ENCODE measurements at places on chromosomes 2 and 18. TPM values are rescaled to one million over a fixed set of nuclear protein-coding genes. Genes with fewer than 3 reads are reported as not detected.

Gene PMAIP1
- total RNA-seq, result 14.0 TPM

Gene NEURL3
- total RNA-seq, result not detected

Gene SERPINB8
- 18.3 TPM for total RNA-seq

Gene CCDC142
- 8.4 TPM for total RNA-seq

Gene HRH4
- total RNA-seq, result not detected

GRCh38 chr18:74518456-74519295, 15.6 kb upstream of the CNDP1 start:
- H3K4me1 ChIP-seq, result no peaks in the 10 kb centered on the region
- no peak overlapping the region for H3K27ac ChIP-seq
- no peak for DNase-seq
- H3K36me3 ChIP-seq, result peaks cover 49% of the 10 kb centered on the region
- no peaks in the 10 kb centered on the region for H3K27me3 ChIP-seq

- peaks cover 2% of the 10 kb centered on the region for H3K27me3 ChIP-seq
- no peak for DNase-seq
- no peak overlapping the region for H3K4me3 ChIP-seq
- no peaks in the 10 kb centered on the region for H3K36me3 ChIP-seq
- 0 out of 2 replicates have a peak, but pooled peaks cover 2% of the 10 kb centered on the region for H3K4me1 ChIP-seq
- H3K27ac ChIP-seq, result no peak overlapping the region
Measured at GRCh38 chr2:189583227-189584198, 2.9 kb upstream of the SLC40A1 start.

DNA sequence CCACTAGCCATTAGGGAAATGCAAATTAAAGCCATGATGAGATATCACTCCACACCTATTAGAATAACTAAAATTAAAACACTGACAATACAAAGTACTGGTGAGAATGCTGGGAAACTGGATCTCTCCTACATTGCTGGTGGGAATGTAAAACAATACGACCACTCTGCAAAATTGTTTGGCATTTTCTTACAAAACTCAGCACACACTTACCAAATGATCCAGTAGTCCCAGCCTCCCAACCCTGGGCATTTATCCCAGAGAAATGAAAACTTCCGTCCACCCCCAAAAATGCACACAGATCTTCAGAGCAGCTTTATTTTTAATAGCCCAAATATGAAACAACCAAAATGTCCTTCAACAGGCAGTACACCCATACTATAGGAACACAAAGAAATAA, 8.9 kb upstream of the TMSB10 start:
- no peak for DNase-seq
- no peak overlapping the region for H3K27ac ChIP-seq
- H3K27me3 ChIP-seq, result no peaks in the 10 kb centered on the region

DNA sequence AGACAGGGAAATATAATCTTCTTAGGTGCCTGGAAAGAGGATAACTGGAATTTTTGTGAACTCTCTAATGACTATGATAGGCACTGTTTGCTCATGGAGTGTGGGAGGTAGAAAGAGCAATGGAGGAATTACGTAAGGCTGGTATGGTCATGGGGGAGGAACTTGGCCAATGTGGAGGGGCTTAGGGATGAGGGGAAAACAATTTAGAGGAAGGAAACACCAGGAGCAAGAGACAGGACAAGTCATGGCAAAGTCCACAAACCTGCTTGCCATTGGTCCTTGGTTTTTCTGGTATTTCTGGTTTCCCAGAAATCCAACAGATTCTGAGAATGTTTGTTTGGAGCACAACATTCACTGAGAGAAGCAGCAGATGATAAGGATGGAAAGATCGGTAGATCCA, 274.2 kb downstream of the DYSF start:
- no peak overlapping the region for H3K27ac ChIP-seq
- no peak for DNase-seq
- peaks cover 37% of the 10 kb centered on the region for H3K27me3 ChIP-seq
- H3K36me3 ChIP-seq, result no peaks in the 10 kb centered on the region
- H3K4me3 ChIP-seq, result no peak overlapping the region
- H3K4me1 ChIP-seq, result no peaks in the 10 kb centered on the region

DNA sequence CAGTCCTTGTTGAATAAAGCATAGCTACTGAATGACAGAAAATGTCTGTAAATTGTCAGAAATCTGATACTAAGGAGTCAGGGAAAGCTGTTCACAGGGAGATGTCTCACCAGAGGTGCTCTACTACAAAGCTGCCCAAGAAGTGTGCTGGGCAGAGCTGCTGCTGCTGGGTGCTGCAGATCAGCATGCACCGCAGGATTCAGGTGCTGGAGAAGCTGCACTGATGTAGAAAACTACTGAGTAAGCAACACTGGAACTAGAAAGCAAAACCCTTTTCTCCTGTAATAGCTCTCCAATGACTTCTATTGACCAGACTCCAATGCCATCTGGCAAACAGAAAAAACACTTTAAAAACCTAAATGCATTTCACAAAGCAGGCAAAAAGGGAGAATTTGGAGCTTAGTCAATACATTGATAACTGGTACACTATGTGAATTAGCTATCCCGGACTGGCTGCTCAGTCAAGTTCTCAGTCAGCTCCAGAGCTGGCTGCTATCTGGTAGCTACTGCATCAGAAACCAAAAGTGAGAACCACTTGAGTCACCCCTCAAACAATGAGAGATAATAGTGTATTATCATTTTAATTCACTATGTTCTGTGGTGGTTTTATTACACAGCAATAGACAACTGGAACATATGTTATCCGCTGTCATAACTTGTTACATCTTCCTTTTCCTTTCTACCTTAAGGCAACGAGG, 493.1 kb downstream of the CPS1 start:
- no peaks in the 10 kb centered on the region for H3K4me1 ChIP-seq
- no peak overlapping the region for H3K27ac ChIP-seq
- H3K4me3 ChIP-seq, result no peak overlapping the region
- H3K27me3 ChIP-seq, result no peaks in the 10 kb centered on the region
- DNase-seq, result no peak

DNA sequence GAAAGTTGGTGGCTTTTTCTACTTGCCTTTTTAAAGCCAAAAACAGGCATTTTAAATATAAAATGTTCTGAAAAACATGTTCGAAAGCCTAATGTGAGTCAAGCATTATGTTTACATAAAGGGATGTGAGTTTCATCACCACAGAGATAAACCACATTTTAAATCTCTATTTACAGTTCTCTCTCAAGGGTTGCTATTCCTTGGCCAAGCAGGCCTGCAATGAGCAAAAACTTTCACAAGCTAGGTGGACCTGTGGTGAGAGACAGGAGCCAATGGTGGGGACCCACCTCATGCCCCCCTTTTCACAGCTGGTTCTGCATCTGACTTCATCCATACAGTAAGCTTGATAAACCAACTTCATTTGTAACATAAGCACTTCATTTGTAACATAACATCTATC, 65.1 kb downstream of the CUL3 start:
- no peak overlapping the region for H3K4me3 ChIP-seq
- H3K27me3 ChIP-seq, result no peaks in the 10 kb centered on the region
- DNase-seq, result peak; percentile 92
- H3K27ac ChIP-seq, result peak overlapping the region; percentile 57
- no peaks in the 10 kb centered on the region for H3K36me3 ChIP-seq

DNA sequence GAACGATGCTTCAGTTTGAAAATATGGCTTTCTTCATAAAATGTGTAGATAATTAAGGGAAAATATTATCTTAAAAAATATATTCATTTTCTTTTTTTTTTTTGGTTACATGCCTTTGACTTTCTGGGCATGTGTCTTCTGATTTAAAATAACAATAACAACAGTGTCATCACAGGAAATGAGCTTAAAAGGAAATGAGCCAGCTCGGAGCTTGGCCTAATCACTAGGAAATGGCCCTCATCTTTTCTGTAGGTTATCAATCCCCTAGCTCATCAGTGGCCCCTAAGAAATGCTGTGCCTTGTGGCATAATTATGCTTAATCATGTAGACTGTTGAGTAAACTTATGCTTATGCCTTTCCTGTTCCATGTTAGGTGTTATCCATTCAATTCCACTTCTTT, 141.8 kb upstream of the FHL2 start:
- no peak overlapping the region for H3K27ac ChIP-seq
- no peaks in the 10 kb centered on the region for H3K4me1 ChIP-seq
- DNase-seq, result no peak
- H3K27me3 ChIP-seq, result peaks cover 53% of the 10 kb centered on the region

GRCh38 chr18:2459886-2460285, 111.4 kb downstream of the METTL4 start:
- no peak overlapping the region for H3K27ac ChIP-seq
- H3K36me3 ChIP-seq, result no peaks in the 10 kb centered on the region
- H3K4me3 ChIP-seq, result no peak overlapping the region
- H3K4me1 ChIP-seq, result no peaks in the 10 kb centered on the region
- no peaks in the 10 kb centered on the region for H3K27me3 ChIP-seq
- DNase-seq, result peak; percentile 5
